ENCODE measurements at places on chromosomes 16 and 17.
A peak's percentile ranks its signal among the peaks of the same experiment; 100 is the strongest.

- DNase-seq, result no peak
Measured at GRCh38 chr17:28071179-28071578, 28.7 kb downstream of the NLK start.

- no peak for DNase-seq
Measured at GRCh38 chr17:17445296-17445924, 31.4 kb upstream of the MED9 start.

- no peak for DNase-seq
Measured at GRCh38 chr17:66750116-66750515, 84.8 kb upstream of the CACNG5 start.

DNA sequence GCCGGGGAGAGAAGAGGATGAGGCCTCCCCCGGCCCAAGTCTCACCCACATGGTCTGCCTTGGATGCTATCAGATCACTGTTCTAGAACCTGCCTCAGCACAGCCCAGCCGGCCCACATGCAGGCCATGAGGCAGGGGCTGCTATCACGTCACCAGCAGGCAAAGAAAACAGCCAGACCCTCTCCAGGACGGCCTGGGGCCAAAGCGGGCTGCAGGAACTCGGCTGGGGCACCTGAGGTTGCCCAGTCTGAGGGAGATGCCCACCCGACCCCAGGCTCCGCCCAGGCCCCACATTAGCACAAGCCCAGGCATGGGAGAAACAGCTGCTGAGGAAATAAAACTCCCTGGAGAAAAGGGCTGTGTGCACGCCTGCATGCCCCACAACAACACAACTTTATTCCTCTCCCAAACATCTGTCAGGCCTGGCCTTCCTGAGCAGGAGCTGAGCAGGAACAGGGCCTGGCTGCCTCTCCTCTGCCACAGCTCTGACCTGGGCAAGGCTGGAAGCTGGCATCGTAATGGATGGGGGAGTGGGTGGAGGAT, 6.7 kb upstream of the SMIM5 start:
- no peak for DNase-seq

DNA sequence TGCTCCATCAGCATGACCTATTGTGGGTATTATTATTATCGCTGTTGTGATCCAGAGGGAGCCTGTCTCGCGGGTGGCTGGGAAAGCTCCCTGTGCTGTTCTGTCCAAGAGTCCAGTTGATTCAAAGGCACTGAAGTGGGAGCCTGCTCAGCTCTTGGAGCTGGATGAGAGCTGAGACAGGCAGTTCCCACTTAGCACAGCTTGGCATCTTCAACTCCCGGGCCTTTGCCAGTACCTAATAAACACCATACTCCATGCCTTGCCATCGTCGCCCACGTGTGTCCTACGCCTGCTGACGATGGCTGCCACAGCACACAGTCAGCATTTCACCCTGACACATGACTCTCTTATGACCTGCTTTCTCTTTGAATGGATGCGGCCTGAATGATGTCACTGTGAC, 32.6 kb downstream of the RTN4RL1 start:
- no peak for DNase-seq

GRCh38 chr17:16954521-16954920, 17.4 kb downstream of the TNFRSF13B start:
- no peak for DNase-seq

- DNase-seq, result no peak
Measured at GRCh38 chr17:68600931-68601564, at the start of gene FAM20A. Gene FAM20A, minus strand, starts transcription at chr17:68601367. Its CDS starts 701 bp downstream, at chr17:68600666.

DNA sequence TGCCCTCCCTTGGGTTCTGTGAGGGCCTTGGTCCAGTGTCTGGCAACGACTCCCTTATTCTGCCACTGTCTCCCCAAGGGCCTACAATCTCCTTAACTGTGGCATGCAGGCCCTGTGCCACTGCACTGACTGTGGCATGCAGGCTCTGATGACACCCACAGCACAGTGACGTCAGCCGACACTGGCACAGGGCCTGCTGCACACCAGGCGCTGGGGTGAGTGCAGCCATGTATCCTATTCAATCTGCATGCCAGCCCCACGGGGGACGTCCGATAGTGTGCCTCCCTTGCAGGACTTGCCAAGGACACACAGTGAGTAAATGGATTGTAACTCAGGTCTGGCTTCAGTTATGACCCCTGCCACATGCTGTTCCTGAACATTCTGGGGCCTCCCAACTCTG, 39.8 kb upstream of the RASD1 start:
- DNase-seq, result no peak

DNA sequence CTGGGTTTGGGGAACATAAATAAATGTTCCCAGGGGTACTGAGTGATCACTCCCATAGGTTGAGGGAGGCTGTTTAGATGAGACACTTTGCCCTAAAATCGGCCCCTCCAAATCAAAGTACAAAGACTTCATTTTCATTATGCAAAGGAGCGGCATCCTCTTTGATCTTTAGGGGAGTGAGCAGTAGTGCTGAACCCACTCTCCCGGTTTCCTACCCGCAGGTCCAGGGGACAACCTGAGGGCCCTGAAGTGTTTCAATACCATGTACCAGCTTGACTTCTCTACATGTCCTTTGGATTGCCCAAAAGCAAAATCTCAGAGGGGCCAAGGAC, 3.6 kb downstream of the HOXB6 start:
- no peak for DNase-seq

DNA sequence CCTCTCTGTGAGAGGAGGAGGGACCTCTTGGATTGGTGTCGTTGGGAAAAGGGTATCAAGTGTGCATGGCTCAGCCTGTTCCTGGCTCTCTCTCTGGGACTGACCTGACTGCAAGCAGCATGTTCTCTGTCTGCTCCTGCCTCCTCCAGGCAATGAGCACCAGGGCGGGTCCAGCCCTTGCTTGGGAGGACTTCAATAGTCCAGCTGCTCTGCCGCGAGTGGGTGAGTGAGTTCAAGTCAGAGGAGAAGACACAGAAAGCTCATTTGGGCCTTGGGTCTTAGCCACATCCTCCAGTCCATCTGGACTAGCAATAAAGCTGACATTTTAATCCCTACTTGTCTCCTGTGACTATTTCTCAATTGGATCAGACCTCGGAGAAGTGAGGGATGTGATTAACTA, 25.2 kb upstream of the TNS4 start:
- no peak for DNase-seq

DNA sequence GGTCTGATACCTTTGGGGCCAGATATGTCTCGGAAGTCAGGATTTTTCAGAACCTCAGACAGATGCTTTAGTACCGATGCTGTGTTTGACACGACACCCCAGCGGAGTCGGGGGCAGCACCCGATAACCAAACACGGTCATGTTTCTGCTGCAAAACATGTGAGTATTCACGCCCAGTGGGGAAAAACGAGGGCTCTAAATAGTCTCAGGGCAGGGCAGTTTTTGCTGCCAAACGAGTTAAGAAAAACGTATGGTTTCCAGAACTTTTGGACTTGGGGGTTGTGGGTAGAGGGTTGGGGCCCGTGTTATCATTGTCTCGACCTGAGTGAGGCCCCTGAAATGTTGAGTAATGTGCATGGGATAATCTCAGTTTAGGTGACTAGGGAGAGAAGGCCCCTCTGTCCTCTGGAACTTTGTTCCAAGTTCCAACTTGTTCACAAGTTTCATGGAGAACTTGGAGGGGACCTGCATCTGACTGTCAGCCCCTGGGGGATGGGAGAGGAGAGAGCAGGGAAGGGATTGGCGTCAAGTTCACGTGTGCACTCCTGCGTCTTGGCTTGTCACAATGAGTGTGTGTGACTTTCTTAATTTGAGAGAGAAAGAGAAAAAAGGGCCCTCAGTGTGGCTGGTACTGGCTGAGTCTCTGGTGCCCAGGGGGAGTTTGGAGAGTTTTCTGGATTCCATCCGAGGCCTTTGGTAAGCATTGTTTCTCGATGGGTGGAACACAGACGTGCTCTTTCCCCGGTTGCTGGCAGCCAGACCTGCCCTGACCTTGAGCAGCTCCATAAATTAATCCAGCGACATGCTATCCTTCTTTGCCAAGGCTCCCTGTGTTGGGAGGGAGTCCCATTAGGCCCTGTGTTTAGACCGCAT, 83.9 kb upstream of the CIBAR2 start:
- DNase-seq, result no peak

DNA sequence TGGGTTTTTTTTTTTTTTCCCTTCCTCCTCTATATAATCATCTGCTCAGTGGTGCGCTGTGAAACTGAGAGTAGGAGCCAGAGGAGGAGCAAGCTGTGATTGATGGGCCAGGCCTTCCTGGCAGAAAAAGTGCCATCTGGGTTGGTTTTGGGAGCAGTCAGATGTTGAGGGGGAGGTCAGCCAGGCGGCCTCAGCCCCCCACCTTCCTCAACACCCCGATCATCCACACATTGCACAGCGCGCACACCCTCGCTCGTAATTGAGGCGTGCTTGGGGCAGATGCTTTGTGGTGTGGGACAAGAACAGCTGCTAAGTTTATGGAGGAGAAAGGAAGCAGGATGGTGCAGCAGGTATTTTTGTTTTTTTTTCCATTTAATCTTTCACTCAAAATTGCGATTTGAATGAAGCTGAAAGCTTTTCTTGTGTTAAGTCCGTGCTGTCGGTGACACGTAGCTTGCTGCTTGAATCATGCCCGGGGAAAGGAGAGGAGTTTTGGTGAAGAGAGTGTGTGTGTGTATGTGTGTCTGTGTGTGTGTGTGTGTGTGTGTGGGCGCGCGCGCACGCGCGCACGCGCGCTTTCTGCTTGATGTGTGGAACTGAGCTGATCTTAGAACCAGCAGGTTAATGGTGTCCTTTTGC, 177.4 kb downstream of the RBFOX1 start:
- no peak for DNase-seq

GRCh38 chr17:31574458-31574857, 183.0 kb downstream of the RAB11FIP4 start:
- no peak for DNase-seq

GRCh38 chr16:78244131-78244895, 144.9 kb downstream of the WWOX start:
- DNase-seq, result no peak

GRCh38 chr17:58985367-58985766, 121.3 kb downstream of the TRIM37 start:
- no peak for DNase-seq

- no peak for DNase-seq
Measured at GRCh38 chr17:6244253-6244652, 174.1 kb downstream of the WSCD1 start.

GRCh38 chr17:20993863-20994778, 48.7 kb downstream of the USP22 start:
- no peak for DNase-seq

DNA sequence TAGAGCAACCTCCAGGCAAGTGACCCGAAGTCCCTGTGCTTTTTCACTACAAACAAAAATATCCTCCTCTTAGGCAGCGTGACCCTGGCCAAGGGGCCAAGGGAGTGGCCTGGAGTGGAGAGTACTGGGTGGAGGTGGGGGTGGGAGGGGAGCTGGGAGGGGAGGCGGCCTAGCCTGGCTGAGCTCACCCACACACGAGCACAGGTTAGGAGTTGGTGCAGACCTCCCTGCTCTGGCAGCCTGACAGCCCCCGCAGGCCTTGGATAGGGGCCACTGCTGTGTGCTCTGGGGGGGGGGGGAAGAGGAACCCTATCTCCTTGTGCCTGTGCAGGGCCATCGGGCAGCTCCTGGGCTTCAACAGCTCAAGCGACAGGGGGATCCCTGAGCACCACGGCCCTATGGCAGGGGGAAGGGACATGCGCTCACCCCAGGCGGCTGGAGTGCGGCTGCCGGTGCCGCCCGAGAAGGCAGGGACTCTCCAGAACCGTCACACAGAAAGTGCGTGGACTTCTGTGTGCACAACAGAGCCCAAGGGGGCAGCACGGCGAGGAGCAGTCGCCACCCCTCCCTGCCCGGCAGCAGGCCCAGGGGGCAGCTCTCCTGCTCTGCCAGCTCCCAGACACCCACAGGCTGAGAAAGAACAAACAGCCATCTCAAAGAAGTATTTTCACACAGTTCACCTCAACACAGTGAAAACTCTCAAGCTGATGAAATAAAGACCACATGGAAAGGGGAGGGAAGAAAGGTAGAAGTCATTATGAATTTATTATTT, 13.3 kb downstream of the SLC16A3 start:
- DNase-seq, result no peak

DNA sequence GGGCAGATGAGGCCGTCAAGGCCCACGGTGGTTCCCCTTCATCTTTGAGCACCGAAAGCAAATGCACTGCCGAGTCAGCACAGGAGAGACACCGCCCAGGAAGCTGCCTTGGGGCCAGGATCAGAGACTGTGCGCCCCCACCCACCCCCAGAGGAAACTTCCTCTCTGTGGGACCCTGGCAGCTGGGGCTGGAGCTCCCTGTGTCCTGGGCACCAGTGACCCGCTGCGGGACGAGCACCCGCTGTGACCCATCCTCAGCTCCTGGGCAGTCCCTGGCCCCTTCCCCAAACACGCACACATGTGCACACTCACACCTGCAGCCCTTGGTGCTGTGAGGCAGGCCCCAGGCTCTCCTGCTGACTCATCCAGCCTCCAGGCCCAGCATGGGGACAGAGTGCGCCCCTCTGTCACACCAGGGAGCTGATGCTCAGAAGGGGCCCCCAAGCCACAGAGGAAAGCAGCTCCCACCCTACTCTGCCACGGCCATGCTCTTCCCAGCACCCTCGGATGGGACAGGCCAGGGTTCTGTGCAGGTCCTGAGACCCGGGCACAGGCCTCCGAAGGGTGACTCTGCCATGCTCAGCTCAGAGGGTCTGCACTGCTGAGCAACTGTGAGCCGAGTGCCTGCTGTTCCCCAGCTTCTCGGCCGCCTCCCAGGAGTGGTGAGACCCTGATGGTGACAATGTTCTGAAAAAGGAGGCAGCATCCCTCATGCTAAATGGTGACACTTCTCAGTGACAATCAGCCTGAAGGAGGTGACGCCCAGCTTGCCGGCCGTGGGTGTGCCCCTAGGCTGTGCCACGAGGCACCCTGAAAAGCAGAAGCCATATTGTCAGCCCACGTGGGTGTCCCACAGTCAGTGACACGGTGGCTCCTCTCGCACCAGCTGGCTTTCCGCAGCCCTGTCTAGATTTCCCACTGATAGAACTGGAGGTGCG, 3.6 kb downstream of the PIEZO1 start:
- DNase-seq, result peak; percentile 43

DNA sequence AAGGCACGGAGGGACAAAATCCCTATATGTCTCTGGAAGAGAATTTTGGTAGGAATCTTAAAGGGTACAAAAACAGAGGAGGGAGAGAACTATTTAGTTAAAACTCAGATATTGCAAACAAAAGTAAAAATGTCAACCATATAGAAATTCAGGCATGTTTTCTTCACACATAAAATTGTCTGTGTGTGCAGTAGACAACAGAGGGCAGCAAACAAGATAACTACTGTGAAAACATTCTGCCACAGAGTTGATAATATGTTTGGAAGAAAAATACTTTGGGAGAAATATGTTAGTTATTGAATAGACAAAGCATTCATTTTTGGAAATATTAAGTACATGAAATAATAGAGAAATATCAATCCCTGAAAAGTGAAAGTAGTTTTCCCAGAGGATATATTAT, 56.2 kb downstream of the SNX11 start:
- DNase-seq, result no peak

DNA sequence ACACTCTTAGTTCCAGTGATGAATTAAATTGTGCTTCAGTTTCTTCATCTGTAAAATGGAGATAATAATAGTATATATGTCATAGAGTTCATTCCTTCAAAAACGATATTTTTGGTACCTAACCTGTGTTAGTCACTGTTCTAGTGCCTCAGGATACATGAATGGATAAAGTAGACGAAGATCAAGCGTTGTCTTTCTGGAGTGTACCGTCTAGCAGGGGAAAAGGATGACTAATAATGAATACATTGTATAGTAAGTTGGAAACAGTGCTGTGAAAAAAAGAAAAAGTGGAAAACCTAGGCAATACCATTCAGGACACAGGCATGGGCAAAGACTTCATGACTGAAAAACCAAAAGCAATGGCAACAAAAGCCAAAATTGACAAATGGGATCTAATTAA, 8.6 kb downstream of the KRT10 start:
- no peak for DNase-seq

GRCh38 chr17:69067274-69068047, 6.7 kb upstream of the ABCA9 start:
- no peak for DNase-seq

GRCh38 chr16:84496991-84497390, 7.5 kb downstream of the MEAK7 start:
- no peak for DNase-seq

Measured in immature natural killer cell (primary cell).